Thyroid gland (tissue), 4 donors: ENCODE measurements at places on chromosomes 6 and 20. TPM values are rescaled to one million over a fixed set of nuclear protein-coding genes. Genes with fewer than 3 reads are reported as not detected.

Gene MAPK13
- total RNA-seq = 34.7 TPM

Gene ABHD16B
- not detected for total RNA-seq

Gene TTK
- not detected for total RNA-seq

DNA sequence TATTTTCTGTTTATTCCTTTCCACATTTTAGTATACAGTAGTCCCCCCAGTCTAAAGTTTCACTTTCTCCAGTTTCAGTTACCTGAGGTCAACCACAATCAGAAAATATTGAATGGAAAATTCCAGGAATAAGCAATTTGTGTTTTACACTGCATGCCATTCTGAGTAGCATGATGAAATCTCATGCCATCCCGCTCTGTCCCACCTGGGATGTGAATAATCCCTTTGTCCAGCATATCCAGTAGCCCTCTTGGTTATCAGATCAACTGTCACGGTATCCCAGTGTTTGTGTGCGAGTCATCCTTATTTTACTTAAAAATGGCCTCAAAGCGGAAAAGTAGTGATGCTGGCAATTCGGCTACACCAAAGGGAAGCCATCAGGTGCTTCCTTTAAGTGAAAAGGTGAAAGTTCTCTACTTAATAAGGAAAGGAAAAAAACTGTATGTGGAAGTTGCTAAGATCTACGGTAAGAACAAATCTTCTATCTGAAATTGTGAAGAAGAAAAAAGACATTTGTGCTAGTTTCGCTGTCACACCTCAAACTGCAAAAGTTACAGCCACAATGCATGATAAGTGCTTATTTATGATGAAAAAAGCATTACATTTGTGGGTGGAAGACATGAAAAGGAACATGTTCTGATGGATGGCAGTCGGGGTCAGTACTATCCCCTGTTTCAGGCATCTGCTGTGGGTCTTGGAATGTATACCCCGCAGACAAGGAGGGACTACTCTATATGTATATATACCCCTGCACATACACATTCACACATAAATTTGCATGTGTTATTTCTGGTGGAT lies 11.3 kb downstream of the NOX3 start:
- no peak for DNase-seq
- no peaks in the 10 kb centered on the region for H3K4me1 ChIP-seq
- H3K36me3 ChIP-seq = no peaks in the 10 kb centered on the region
- H3K4me3 ChIP-seq = no peak overlapping the region

GRCh38 chr6:44731485-44732095 lies 344.1 kb downstream of the CDC5L start:
- H3K4me1 ChIP-seq = peaks cover 8% of the 10 kb centered on the region
- H3K4me3 ChIP-seq = no peak overlapping the region
- DNase-seq = no peak
- H3K27ac ChIP-seq = no peak overlapping the region
- H3K27me3 ChIP-seq = no peaks in the 10 kb centered on the region

Gene MEP1A
- not detected for total RNA-seq

Gene RIMS1
- 0.54 TPM for total RNA-seq

DNA sequence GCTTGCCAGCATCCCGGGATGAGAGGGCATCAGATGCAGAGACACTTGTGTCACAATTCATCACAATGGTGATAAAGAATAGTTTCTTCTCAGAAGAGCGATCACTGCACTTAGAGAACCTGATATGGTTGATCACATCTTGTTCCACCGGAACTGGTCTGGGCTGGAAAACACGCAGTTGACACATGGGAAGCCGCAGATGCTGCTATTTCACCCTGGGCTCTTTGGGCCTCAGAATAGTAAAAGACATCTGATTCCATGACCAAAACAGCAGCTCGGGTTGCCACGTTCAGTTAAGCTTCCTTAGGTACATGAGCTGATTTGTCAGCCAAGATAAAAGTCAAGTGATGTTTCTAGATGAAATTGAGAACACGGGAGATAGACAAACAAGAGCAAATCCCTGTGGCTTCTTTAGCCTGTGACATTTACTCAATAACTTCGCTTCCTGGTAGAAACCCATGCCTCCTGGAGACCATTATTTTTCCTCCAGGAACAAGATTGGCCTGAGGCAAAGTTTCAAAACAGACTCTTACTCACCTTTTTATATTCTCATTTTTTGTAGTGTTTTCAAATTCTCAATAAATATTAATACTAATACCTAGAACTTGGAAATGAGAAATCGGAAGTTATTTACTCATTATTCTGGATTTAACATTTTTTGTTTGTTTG lies 59.4 kb downstream of the TRMT6 start:
- no peaks in the 10 kb centered on the region for H3K4me1 ChIP-seq
- no peak overlapping the region for H3K27ac ChIP-seq
- H3K36me3 ChIP-seq = no peaks in the 10 kb centered on the region
- DNase-seq = no peak

DNA sequence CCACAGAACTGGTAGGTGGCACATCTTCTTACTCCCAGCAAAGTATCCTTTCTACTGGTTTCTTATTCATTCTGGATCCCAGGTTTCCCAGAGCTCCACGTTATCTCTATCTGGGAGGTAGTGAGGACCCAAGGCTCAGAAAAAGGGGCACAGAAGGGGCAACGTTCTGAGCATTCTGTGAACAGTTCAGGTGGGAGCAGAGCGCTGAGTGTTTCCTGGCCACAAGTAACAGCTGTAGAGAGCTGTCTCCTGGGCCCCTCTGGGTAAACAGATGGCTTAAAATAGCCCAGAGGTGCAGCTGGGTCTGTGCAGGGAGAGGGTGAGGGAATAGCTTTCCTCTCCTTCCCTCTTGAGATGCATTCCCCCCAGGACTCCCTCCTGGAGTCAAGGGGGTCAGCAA lies 2.1 kb downstream of the APOBEC2 start:
- no peaks in the 10 kb centered on the region for H3K27me3 ChIP-seq
- H3K27ac ChIP-seq = no peak overlapping the region
- H3K36me3 ChIP-seq = no peaks in the 10 kb centered on the region
- no peak for DNase-seq
- peaks cover under 1% of the 10 kb centered on the region for H3K4me1 ChIP-seq
- no peak overlapping the region for H3K4me3 ChIP-seq

DNA sequence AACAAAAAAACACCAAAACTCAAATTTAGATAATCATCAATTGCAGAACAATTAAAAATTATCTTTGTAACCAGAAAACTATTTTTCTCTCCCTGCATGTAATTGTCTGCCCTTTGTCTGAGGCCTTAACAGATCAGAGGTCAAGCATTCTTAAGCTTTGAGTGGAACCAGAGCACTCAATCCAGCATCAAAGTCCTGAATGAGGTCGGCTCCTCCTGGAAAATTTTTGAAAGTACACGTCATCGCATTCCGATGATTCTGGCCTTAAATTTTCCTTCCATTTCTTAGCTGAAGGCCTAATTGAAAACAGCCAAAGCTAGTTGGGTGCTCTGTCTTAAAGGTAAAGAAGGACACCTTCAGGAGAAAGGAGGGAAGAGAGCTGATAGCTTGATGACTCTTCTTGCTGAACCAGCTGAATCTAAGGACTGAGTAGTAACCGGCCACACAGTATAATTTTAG lies 510.2 kb upstream of the SULF2 start:
- H3K4me3 ChIP-seq = no peak overlapping the region
